ENCODE measurements at places on chromosomes 2 and 18. TPM values are rescaled to one million over a fixed set of nuclear protein-coding genes. Genes with fewer than 3 reads are reported as not detected.

CYP26B1 gene
- 8.5 TPM for total RNA-seq

CSRNP3 gene
- 4.7 TPM for total RNA-seq

RIT2 gene
- total RNA-seq = not detected

PLA2R1 gene
- total RNA-seq = 4.2 TPM

ASAP2 gene
- 18.2 TPM for total RNA-seq

- DNase-seq = no peak
These were observed 953.5 kb downstream of the CNTNAP5 start for GRCh38 chr2:124978597-124978996.

DNA sequence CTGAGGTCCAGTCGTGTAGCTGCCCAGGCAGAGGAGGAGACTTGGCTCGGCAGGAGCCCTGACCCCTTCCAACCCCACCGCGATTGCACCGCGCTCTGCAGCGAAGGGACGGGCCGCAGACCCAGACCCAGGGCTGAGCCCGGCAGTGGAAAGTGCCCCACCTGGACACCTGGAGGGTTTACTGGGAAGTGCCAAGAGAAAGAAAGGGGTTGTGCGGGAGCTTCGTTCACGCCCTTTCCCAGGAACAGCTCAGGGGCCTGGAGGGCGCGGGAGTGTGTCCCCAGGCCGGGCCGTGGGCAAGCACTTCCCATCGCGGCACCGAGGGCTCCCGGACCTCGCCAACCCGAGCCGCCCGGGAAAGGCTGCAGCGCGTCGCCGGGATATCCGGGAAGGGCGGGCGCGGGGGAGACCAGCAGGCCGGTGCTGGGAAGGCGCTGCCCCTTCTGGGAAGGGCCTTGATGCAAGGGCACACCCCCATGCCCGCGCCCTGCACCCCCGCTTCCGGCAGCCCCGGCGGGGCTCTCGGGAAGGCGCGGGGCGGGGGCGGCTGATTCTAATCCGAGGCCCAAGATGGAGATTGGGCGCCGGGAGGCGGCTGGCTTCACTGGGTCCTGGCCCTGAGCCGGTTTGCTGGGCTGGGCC lies 36.1 kb upstream of the MRPL33 start:
- DNase-seq = peak; percentile 95

DNA sequence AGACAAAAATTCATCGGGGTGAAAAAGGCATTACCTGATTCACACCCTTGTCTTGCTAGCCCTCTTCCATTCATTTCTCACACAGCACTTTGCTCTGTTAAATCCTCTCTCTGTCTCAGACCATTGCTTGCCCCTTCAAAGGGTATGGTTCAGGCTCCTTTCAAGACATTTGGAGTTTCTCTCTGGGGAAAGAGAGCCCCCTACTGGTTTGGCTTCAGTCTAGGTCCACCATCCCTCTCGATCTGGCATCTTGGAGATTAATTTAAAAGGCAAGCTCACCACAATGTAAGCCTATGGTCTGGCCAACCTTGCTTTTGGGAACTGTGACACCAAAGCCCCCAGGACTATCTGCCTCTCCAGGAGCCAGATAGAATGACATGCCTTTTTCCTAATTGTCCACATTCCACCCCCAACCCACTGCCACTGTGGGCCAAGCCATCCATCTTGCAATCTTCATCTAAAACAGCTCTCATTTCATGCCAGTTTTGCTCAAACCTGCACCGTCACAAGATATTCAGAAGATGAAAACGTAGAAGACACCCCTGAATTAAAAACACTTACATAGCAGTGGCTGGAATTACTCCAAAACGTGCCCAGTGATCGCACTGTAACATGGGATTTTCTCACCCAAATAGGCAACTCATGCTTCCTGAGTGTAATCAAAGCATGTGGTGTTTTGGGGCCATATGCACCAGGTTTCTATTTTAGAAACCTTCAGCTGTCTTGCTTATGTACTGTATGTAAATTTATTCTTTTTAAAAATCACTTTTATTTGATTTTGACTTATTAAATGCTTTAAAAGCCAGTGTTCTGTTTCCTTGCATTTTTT lies 93.9 kb downstream of the FARSB start:
- DNase-seq = no peak

DNA sequence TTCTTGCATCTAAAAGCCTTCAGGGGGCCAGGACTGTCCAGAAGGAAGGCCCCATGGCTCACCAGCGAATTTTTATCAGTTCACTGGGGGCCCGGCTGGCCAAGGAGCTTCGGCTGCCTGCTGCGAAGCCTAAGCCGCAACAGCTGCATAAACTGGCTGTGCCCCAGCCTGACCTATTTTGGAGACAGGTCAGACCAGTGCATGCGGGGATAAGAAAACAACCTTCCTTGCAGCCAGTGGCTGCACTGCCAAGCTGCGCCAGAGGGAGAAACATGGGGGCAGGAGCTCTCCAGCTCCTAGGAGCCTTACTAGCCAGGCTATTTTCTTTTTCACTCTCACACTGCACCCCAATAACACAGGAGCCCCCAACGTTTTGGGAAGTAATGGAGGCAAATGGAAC lies 15.2 kb downstream of the PAX3 start:
- DNase-seq = no peak

GRCh38 chr2:222688917-222689316 lies 17.5 kb downstream of the MOGAT1 start:
- no peak for DNase-seq

DNA sequence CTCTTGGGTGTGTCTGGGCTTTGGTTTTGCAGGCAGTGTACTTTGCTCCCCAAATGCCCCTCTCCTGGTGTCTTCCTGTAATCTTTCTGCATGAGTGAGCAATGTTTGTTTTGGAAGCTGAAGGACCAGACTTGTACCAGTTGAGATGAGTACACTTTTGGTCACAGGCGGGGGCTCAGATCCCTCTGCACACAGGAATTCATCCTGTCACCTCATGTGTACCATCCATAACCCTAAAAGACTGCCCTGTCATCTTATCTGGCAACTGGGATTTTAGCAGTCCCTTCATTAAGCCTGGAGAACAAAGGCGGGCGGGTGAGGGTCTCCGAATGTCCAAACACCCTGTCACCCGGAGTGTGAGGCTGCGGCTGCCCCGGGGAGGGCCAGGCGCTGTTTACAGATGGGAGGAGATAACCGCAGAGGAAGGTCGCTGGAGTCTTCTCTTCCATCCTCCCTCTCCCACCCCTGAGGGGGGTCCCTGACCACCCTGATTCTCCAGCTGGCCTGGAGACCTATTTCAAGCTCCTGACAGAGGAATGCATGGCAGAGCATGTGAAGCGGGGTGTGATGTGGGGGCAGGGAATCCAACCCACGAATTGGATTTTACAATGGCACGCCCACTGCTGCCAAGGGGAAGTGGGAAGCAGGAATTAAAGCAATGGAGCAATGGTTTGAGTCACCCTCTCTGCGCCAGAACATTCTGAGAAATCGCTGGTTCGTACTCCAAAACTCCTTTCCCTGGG lies 158.2 kb upstream of the MYCN start:
- no peak for DNase-seq

DNA sequence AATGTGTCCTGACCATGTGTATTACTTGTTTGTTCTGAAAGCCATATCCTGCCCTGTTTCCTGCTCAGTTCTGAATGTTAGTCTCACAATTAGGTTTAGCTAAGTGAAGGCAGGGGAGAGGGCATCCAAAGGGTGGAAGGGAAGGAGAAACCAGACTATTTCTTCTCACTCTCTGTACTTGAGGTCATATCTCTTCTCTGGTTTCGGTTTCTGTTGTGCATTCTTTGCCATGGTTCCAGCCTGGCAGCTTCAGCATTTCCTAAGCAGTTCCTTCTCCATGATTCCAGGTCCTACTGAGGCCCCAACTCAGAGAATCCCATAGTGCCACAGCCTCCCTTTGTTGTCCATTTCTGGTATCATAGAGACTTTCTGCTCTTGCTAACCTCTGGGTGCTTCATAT lies 40.3 kb upstream of the HNMT start:
- no peak for DNase-seq

DNA sequence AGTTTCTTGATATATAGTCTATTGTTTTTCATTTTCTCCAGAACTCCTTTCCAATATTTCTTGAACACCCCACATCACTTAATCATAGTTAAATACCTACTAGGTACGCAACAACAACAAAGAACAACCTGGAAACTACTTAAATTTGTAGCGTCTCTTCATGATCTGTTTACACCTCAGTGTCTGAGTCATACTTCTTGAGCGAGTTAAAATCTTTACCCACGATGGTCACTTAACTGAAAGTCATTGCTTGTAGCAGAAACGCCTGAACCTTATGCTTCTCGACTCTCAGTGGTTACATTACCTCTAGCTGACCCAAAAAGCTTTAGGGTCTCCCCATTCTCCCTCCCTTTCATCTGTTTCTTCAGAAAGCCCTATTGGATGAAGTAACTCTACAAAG lies 131.3 kb downstream of the EN1 start:
- no peak for DNase-seq

DNA sequence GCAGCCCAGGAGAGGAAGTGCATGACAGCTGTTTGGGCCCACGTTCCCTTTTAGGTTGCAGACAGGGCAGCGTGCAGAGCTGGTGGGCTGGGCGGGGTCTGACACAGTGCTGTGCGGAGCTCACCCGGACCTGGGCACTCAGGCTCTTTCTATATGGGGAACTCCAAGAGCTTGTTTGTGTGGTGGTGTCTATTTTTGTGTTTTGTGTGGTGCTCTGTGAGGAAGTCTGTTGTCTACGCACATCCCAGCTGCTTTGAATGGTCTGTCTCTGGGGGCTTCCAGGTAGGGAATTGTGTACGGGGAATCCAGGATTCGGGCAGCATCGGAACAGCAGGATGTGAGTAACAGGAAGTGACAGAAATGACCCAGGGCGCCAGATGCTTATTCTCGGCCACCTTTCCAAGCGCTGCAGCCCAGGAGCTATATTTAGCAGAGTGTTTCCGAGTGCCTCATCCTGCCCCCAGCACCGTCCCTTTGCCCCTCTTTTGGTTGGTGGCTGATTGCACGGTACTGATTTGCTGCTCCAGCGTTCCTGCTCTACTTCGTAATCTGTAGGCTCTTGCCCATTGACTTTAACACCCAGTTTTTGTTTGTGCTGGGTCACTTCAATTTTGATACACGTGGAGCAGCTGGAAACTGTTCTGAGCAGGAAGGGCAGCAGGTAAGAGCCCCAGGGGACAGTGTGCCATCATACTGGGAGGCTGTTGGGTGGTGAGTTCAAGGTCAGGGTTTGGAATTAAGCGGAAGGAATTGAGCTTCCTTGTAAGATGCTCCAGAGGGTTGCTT lies 64.7 kb downstream of the DGKD start:
- peak; percentile 71 for DNase-seq

DNA sequence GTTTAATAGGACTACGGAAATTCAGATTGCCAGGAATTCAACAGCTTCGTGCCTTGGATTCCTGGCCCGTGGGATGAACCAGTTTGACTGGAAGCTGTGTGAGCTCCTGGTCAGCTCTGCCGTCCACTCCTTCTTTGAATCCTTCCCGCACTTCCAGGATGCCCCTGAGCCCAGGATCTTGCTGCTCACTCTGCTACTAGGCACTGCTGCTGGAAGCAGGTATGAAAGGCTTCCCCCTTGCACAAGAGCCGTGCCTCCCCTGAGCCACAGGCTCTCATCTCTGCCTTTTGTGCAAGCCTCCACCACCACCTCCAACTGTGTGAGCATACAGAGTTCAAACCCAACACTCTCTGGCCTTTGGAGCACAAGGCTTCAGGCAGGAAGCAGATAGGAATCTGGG lies 34.9 kb downstream of the EN1 start:
- DNase-seq = no peak

GRCh38 chr2:232203936-232204335 lies 174.6 kb upstream of the ALPP start:
- no peak for DNase-seq

- no peak for DNase-seq
These were observed 188.5 kb upstream of the HAAO start for GRCh38 chr2:42980764-42981416.

DNA sequence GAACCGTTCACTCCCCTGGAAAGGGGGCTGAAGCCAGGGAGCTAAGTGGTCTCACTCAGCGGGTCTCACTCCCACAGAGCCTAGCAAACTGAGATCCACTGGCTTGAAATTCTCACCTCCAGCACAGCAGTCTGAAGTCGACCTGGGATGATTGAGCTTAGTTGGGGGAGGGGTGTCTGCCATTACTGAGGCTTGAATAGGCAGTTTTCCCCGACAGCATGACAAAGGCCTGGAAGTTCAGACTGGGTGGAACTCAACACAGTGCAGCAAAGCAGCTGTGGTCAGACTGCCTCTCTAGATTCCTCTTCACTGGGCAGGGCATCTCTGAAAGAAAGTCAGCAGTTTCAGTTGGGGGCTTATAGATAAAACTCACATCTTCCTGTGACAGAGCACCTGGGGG lies 292.5 kb downstream of the NUP35 start:
- no peak for DNase-seq

DNA sequence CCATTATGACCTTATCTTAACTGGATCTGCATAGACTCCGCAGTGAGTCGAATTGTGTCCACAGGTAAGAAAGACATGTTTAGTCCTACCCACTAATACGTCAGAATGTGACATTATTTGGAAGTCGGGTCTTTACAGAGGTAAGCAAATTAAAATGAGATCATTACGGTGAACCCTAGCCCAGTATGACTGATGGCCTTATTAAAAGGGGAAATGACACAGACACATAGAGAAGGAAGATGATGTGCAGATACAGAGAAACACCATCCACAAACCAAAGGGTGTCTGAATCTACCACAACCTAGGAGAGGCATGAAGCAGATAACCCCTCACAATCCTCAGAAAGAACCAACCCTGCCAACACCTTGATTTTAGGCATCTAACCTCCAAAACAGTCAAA lies 135.6 kb downstream of the GALNT1 start:
- DNase-seq = no peak

DNA sequence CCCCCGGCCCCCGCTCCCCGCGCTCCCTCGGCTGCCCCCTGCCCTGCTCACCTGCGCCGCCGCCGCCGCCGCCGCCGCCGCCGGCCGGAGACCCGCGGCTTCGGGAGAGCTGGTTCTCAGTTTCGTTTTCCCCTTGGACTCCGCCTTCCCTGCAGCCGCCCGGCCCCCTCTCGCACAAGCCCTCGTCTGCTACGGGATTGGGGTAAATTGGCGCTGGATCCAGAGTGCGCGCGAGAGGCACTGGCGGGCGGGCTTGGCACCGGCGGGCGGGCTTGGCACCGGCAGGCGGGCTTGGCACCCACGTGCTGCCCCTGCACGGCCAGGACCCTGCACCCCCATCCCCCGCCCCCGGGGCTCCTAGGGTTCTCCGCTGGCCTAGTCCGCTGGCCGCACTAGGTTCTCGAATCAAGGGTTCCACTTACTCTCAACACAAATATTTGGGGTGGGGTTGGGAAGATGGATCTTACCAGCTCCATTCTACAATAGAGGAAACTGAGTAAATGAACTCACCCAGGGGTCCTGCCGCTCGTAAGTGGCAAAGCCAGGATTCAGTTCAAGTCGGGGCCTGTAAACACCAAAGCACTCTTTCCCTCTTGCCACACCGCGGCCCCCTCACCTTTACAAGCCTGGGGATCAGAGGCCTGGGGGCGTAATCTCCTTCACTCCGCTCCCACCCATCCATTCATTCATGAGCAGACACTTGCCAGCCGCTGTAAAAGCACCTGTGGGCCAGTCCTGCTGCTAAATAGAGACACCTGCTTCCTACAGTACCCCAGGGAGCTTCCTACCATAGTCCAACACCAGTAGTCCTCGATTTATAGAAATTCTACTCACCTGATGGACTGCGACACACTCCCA lies at the start of gene EIF2AK2:
TSS of gene EIF2AK2 (minus strand) at position 124 of the 858 bp plus-strand sequence. CDS start 9,174 bp downstream, outside the sequence.
- DNase-seq = peak; percentile 89

GRCh38 chr2:26333293-26333692 lies 12.7 kb upstream of the SELENOI start:
- no peak for DNase-seq

Data from left cardiac atrium (tissue), 4 donors.